Stimulated activated CD4-positive, alpha-beta T cell treated with anti-CD3 and anti-CD28 coated beads, TNF-alpha, amount 100 ng/mL, for 1 hour (primary cell): ENCODE measurements at places on chromosomes 5 and 9.

GRCh38 chr5:151158287-151158661, 695 bp upstream of the ANXA6 start:
- DNase-seq: no peak

DNA sequence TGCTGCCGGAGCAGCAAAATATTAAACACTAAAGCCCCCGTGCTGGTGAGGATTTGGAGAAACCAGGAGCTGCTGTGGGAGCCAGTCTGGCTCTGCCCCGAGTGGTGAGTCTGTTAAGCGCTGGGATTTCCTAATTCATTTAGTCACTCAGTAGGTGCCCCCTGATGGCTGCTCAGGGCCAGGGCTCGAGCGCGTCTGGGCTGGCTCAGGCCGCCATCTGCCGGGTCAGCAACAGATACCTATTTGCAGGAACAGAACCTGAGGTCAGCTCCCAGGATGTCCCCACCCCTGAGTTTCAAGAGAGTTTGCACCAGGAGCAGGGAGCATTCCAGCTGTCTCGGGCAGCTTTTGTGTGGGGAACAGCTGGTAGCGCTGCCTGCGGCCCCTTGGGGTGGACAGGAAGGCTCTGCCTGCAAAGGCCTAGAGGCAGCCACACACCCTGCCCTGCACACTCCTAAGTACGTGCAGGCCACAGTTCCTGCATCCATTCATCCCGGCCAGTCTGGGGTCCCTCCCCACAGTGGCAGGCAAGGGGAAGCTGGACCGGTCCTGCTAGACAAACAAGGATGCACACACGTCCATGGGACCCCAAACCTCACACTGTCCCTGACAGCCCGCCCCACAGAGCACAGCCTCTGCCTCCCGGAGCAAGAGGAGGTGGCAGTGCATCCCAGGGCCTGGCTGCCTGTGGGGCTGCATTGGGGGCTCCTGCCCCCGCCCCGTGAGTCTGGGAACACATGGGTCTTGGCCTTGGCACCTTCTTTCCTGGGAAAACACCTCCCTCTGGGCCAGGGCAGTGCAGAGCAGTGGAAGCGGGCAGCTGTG, 83.7 kb downstream of the ADAMTS2 start:
- no peak for DNase-seq

DNA sequence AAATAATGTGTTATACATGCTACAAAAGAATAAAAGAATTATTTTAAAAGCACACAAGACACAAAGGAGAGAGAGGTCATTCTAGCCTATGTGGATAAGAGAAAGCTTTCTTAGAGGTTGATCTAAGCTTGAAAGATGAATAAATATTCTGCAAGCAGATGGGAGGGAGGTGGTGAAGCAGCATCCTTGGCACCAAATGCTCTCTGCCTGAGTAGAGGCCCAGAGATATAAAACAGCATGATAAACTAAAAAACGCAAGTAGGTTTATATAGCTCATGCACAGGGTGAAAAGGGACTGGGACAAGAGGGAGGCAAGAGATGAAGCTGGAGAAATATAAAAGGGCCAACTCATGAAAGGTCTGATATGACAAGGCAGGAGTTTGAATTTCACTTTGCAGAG, 283.2 kb upstream of the POU5F2 start:
- DNase-seq: no peak

GRCh38 chr5:96176022-96176421, 214.4 kb upstream of the ELL2 start:
- DNase-seq: no peak

- DNase-seq: no peak
Observed at GRCh38 chr9:19186232-19186631, 44.3 kb upstream of the DENND4C start.

DNA sequence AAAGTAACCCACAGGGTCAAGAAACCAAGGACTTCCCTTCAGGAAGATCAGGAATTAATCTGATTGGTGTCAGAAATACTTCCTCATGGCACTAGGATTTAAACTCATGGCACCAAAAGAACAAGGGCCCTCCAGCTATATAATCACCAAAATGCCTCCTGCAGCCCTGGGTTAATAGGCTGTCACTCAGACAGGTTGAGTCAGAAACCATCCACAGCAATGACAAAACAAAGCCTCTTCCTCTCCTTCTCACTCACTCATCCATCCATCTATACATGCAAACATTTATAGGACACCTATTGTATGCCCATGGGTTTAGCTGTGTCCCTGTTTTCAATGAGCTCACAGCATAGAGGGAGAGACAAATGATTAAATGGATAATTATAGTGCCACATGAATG, 62.5 kb upstream of the SPOCK1 start:
- DNase-seq: no peak

DNA sequence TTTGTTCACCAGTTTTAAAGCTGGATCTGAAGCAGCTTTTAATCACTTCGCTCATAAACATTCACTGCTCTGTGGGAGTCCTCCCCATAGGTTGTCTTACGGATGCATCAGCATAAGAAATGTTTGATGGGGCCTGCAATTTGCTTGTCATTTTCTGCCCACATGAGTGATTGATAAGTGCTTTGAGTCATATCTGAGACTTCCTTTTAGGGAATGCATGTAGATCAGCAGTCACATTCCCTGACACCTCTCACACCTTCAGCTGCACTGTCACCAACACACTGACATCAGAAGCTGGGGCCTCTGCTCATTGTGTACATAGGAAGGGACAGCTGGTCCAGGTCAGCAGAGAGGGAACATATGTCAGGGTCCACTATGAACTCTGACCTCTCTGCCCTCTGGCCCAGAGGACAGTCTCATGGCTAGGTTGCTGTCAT, 84.1 kb upstream of the SPATA31D4 start:
- DNase-seq: no peak

DNA sequence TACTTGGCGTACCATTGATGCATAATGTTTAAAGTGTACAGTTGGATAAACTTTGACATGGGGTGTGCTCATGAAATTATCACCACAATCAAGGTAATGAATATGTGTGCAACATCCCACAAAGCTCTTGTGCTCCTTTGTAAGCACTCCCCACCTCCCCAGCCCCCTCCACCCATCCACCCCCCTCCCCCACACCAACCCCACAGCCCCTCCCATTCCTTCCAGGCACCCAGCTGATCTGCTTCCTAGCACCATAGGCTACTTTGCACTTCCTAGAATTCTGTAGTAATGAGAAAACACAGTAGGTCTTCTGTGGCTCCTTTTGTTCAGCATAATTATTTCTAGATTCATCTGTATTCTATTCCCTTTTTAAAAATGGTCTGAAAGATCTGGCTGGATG, 24.5 kb downstream of the FGD3 start:
- no peak for DNase-seq

DNA sequence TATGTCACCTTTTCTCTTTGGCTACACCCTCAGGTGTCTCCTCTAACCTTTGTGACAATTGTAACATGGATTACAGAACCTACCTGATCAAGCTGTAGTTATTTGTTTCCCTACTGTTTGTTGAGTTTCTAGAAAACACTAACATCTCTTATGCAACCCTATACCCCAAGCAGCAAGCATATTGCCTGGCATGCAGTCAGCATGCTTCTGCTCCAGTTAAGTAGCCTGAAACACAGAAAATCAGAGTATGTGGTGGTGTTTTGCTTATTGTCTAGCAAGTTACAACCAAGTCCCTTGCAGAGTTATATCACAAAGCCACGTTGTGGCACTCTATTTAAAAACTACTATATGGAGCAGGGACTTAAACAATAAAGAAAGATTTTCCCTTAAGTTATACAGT, 131.1 kb downstream of the CDH12 start:
- no peak for DNase-seq

GRCh38 chr9:38068701-38069628, at the start of gene SHB:
Gene SHB (minus strand): TSS chr9:38069227. CDS start chr9:38068645, 582 bp downstream.
- DNase-seq: peak; percentile 82

DNA sequence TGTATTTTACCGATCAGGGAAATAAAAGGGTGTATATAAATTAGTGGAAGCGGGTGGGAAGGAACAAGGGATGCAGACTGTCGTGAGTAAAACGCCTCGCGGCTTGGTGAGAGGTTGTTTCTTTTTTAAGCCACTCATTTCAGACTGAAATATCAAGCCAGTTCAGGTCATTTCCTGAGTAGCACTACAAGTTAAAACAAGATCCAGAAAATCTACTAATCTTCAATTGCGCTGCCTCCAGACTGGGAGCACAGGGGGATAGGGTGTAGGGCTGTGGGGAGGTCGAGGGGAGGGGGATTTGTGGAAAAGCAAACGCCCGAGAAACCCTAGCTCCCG, 140.8 kb downstream of the TSSK1B start:
- DNase-seq: no peak

DNA sequence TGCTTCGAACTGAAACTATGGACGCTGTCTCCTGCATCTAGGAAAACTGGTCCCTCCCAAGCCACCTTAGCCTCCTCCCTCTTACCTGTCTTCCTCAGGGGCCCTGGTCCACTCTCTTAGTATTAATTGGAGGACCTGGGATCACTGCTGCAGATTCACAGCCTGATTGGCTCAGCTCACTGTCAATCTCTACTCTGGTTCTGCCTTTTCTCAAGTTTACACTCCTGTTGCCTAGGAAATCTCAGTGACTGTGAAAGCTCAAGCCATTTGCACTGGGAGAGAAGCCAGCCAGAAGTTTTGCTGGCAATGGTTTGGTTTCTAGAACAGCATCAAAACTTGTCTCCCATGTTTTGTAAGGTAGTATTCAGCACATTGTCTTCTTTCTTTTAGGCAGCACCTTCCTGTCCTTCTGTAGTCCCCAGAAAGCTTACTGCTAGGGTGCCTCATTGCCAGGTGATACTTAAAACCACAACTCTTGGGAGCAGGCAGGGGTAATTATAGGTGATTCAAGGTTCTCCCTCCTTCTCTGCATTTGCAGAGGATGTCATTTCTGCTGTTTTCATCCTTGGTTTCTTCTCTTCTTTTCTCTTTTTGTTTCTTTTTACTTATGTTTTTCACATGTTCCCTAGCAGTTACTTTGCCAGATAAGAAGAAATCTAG, at the start of gene CAPSL:
Gene CAPSL, minus strand, starts transcription at position 55 of the 660 bp plus-strand sequence. CDS start 17,502 bp downstream, outside the sequence.
- no peak for DNase-seq

- DNase-seq: no peak
Observed at GRCh38 chr9:98806394-98807035, 955 bp upstream of the GALNT12 start.

DNA sequence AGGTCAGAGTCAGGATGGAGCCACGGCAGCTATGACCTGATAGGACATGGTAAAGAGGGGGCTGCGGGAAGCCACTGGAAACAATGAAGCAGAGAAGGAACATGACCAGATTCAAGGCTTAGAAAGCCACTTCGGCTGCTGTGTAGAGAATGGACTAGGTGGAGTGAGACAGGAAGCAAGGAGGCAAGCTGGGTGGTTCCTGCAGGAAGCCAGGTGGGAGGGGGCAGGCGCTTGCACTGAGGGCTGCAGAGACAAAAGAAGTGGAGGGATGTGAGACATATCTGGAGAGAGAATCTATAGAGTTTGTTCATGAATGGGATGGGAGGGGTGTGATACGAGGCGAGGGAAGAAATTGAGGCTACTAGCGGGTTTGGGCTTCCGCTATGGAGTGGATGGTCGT, 19.0 kb upstream of the N4BP3 start:
- no peak for DNase-seq

DNA sequence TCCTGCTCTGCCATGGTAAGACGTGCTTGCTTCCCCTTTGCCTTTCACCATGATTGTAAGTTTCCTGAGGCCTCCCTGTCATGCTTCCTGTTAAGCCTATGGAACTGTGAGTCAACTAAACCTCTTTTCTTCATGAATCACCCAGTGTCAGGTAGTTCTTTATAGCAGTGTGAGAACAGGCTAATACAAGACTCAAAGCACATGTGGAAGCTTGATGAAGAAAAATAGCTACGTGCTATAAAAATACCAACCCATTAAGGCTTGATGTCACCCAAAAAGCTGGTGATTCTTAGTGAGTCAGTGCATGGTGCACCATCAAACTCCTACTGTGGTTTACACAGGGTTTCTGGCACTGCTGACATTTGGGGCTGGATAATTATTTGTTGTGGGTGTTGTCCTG, 332.2 kb downstream of the TMEM167A start:
- no peak for DNase-seq

- no peak for DNase-seq
Observed at GRCh38 chr9:69805962-69806515, 14.6 kb upstream of the CFAP95 start.

- no peak for DNase-seq
Observed at GRCh38 chr5:6379246-6379645, 899 bp upstream of the MED10 start.

GRCh38 chr5:109762821-109763220, 73.1 kb downstream of the MAN2A1 start:
- no peak for DNase-seq

DNA sequence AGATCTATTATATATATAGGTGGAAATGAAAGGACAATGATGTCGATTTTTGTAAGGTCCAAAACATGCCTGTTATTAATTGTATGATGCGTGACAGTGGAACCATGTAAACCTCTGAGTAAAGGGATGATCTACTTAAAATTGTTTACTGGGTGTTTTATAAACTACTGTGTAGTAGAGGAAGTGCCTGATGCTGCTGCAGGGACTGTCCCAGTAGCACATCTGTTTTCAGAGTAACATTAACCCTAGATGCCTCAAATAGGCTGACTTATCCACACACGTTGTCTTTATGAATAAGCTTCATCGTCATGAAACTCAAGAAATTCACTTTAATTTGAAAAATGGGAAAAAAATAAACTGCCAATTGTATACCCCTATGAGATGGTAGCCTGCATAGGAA, 1.7 kb downstream of the CAMK4 start:
- no peak for DNase-seq

- DNase-seq: no peak
Observed at GRCh38 chr9:109063760-109064159, 50.5 kb upstream of the CTNNAL1 start.

- no peak for DNase-seq
Observed at GRCh38 chr5:23314827-23315226, 192.6 kb upstream of the PRDM9 start.

GRCh38 chr5:147530530-147531389, 20.9 kb upstream of the DPYSL3 start:
- no peak for DNase-seq

GRCh38 chr9:111842313-111842712, 47.6 kb upstream of the SHOC1 start:
- DNase-seq: no peak

- no peak for DNase-seq
Observed at GRCh38 chr5:161372682-161373344, 173.7 kb downstream of the GABRB2 start.

- no peak for DNase-seq
Observed at GRCh38 chr5:57172466-57173318, 1.2 kb upstream of the GPBP1 start.

- DNase-seq: no peak
Observed at GRCh38 chr9:7756088-7756487, 43.5 kb downstream of the DMAC1 start.
